Endothelial cell of umbilical vein (primary cell): ENCODE measurements at places on chromosomes 6 and 20. TPM values are rescaled to one million over a fixed set of nuclear protein-coding genes. Genes with fewer than 3 reads are reported as not detected.

The GSTA3 gene
- not detected in 2 replicates for total RNA-seq

The DSE gene
- total RNA-seq: 25.0 and 31.3 TPM in 2 replicates

The SIRPB2 gene
- 9.5 and 12.3 TPM in 2 replicates for total RNA-seq

The NCOA3 gene
- 26.7 and 35.6 TPM in 2 replicates for total RNA-seq

The GSTA2 gene
- total RNA-seq: not detected in 2 replicates

The PTPRT gene
- total RNA-seq: not detected in 2 replicates

The UBR2 gene
- total RNA-seq: 18.6 and 22.3 TPM in 2 replicates

The HTR1B gene
- 54.7 and 57.5 TPM in 2 replicates for total RNA-seq

The PHF1 gene
- total RNA-seq: 28.8 and 32.5 TPM in 2 replicates

The RAB44 gene
- 0.11 TPM in 1 of 2 replicates, not detected in the other for total RNA-seq

The LIN28B gene
- not detected in 2 replicates for total RNA-seq

DNA sequence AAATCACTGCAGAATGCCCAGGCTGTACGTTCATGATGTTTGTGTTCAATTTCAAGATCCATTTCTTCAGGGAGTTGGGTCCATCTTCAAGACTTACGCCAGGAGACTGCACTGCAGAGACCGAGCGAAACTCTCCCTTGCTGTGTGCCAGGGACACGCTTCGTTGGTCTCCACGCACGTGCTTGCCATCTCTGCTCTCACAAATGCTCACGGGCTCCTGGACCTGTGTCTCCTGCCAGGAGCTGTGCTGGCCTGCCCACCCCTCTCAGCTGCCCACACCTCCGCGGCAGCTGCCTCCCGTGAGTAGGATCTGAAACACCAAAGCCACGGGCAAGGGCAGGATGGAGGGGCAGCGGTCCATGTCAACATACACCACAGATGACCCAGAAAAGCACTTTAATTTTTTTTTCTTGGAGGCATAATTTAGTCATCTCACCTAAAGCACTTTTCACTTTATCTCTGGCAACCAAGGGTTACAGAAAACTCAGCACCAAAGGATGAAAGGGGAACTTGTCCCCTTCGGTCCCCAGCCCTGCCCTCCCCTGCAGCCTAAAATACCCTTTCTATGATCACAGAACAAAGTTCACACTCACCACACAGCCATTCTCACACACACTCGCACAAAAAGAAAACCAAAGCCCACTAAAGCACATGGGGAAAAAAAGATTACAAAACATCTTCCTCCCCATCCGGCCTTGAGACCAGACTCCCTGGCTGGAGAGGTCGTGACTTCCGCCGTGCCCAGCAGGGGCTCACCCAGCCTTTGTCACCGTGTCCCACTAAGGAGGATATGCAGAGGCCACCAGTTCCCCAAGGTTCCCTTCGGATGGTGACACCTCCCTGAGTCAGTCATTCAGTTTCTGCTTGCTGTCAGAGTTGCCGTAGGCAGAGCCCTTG, 137.9 kb downstream of the AGPAT4 start:
- no peak for DNase-seq

- DNase-seq: no peak
Observed at GRCh38 chr6:150494241-150494640, 105.4 kb upstream of the PLEKHG1 start.

GRCh38 chr6:81750681-81751387, 1.6 kb downstream of the TENT5A start:
- DNase-seq: no peak

DNA sequence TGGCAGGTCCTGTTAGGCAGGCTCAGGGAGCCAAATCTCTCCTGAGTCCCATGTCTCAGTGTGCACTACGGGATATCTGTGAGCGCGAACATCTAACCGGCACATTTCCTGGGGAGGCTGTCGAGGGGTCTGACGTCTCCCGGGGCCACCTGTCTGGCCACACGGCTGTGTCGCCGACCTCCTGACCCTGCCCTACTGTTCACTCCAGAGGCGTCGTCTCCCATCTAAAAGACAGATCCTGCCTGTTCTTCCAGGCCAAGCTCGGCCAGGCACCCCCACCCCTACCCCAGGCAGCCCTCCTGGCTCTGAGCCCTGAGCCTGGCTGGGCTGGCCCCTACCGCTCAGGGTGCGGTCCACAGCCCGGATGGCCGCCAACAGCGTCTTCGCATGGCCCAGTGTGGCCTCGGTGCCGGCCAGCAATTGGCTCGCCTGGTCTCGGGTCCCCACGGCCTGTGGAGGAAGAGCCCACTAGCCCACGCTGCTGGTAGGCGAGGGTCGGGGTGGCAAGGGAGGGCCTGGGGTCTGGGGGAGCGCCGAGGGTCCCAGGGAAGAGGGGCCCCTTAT, 16.6 kb downstream of the ADRM1 start:
- no peak for DNase-seq

DNA sequence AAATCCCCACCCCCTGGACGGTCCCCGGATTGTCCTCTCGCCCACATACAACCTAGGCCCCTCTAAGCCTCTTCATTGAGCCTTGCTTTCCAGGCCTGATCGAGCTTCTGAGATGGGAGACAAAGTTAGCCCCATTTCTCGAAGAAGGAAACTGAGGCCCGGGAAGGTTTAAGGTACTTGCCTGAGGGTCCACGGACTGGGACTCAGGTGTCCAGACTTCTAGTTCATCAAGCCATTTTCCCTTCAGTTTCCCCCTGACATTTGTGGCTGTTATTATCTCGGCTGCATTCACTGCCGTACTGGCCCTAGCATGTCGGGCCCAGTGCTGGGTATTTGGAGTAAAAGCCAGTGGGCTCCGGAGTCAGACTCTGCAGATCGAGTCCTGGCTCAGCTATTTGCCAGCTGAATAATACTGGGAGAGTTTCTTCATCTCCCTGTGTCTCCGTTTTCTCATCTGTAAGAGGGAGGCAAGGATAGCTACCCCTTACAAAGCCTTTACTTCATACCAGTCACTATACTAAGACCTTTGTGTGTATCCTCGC, 633 bp downstream of the RPRD1B start:
- DNase-seq: peak; percentile 18

DNA sequence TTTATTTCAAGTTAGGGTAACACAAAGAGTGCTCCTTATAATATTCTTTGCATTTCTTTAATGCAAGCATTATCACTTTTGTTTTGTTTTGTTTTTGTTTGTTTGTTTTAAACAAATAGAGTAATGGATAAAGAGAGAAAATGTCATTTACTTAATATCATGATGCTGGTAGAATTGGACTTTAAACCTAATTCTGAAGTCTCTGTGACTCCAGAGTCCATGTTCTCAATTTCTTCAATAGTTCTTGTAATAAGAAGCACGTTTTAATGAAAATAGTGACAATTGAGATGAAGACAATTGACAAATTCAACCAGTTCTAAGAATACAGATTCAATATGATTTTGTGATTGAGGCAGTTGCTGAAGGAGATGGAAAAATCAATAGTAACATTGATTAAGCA, 30.3 kb upstream of the MANEA start:
- no peak for DNase-seq

DNA sequence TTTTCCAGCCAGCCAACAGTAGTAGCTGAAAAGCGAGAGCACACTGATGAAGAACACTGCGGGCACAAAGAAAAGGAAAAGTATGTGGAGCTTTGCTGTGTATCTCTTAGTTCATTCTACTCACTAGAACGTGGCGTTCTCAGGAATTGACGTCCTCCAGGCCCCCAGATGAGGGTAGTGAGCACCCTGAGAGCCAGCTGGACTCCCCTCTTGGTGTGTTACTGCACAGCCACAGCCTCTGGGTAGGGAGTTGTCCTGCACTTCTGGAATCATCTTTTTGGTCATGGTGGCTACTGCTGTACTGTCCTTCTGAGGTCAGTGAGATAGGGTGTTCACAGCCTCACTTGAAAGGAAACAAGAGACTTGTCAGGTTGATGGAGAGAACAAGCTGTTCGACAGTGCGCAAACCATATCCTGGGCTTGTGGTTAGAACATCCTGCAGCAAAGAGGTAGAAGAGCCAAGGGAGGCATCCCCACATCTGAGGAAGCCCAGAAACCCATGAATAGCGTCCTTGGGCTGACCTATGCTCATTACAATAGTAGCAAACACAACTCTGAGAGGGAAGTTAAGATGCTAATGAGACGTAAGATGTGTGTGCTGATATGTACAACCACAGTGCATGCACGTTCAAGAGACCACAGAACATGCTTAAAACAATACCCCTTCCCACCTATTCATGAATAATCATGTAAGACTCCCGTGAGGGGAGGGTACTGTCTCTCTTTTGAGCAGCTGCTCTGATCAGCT, 14.6 kb upstream of the HLA-F start:
- no peak for DNase-seq

- peak; percentile 99 for DNase-seq
Observed at GRCh38 chr6:121522265-121522664, 86.8 kb downstream of the GJA1 start.

DNA sequence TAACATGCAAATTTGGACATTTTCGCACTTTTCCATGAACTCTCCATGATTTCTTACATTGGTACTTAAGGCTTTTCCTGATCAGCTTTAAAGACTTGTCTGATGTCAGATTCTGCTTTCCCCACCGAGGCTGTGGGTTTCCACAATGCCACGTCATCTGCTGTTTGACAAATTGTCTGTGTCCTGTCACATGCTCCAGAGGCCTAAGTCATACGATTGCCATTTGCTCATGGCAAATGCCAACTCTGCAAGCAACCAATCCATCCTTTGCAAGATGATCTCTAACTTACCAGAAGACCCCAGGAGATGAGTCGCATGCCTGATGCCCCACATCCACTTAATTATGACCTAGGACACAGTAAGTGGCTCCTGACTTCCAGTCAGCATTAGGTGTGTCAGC, 556.5 kb downstream of the BMP2 start:
- DNase-seq: no peak

- DNase-seq: no peak
Observed at GRCh38 chr6:3392930-3393835, 63.7 kb downstream of the SLC22A23 start.

- DNase-seq: no peak
Observed at GRCh38 chr6:74554041-74554440, 651.8 kb downstream of the COL12A1 start.

DNA sequence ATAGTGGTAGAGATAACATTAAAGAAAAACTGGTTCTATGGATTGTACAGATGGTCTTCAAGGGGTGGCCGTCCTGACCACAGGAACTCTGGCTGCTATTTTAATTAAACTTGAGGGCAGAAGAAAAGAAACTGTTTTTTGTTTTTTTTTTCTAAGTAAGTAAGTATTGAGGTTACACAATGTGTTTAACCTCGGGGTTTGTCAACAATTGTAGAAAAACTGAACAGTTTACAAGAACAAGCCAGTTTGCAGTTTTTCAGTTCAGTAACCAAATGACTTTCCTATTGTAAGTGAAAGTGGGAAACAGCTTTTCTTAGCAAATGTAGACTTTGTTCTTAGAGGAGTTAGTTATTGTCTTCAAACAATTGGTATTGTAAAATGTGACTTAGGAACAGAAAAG, 77.0 kb downstream of the PLCB1 start:
- peak; percentile 14 for DNase-seq

- DNase-seq: no peak
Observed at GRCh38 chr20:4918473-4918872, 82.8 kb downstream of the SLC23A2 start.

GRCh38 chr20:44701858-44702256, 13.3 kb upstream of the CCN5 start:
- DNase-seq: no peak

GRCh38 chr20:44461142-44461802, 14.4 kb upstream of the TTPAL start:
- no peak for DNase-seq

GRCh38 chr6:41625442-41625841, 12.8 kb upstream of the MDFI start:
- DNase-seq: no peak

DNA sequence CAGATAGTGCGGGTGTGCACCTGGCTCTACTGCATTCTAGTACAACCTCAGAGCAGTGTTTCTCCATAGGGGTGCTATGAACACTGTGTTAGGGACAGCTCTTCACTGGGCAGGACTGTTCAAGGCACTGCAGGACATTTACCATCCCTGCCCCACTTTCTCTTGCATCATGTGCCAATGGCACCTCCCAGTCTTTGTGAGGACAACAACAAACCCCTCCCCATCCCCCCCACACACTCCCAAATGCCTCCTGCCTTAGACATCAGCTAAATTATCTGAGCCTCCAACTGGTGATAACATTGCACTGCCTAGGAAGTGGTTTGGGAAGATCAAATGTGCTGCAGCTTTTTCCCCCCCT, 98.9 kb downstream of the FYN start:
- no peak for DNase-seq

DNA sequence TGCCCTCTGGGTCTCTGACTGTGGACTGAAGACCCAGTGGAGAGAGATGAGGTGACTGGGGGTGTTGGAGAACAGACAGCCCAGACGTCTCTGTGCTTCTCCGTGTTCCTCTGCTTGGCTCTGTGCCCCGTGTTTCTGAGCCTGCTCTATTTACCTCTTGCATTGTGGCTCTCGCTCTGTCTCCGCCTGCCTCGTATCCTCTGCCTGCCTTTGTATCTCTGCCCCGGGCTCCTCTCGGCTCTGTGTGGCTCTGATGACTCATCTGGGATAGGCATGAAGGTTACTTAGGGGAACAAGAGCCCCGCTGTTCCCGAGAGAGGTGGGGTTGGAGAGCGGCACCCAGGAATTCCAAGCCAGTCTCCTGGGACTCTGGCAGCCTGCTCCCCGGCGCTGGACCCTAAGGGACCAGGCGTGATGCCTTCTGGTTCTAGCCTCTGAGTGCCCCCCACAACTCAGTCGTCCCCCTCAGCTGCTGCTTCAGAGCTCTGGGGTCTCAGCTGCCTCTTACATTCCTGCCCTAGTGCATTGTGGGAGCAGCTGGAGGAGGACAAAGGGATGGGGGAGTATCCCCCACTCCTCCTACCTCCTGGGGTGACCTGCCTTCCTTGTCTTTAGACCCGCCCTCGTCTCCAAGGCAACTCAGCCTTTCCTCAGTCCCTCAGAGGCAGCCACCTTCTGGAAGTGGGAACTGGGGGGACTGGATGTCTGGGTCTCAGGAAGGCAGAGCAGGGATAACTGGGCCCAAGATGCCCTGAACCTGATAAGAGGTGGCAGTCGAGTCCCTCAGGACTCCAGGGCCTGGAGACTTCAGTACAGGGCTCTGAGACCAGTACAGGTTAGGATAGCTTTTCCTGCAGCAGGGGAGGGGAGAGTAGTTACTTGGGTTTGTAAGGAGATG, 1.9 kb downstream of the DDR1 start:
- no peak for DNase-seq

- no peak for DNase-seq
Observed at GRCh38 chr6:49515485-49516146, 15.9 kb downstream of the GLYATL3 start.

- no peak for DNase-seq
Observed at GRCh38 chr6:110645685-110646418, 169.4 kb downstream of the CDK19 start.

DNA sequence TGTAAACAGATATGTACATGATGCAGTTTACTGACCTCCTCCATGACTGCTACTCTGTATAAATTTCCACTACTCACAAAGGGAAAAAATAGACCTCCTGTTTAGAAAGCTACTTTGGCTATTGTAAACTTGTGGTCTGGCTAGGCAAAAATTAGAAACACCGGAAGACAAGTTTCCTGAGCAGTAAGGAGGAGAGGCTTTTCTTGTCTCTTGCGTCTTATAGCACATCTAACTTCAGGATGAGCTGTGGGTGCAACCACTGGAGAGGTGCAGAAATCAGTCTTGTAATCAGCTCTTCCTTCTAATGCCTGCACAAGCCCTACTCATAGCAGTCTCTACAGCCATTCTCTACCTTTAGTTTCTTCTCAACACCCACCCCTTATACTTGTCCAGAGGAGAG, 296.5 kb upstream of the SLC35B3 start:
- DNase-seq: no peak

GRCh38 chr20:41387444-41387851, 20.8 kb upstream of the EMILIN3 start:
- DNase-seq: no peak
